ENCODE measurements at places on chromosomes 1 and 21. TPM values are rescaled to one million over a fixed set of nuclear protein-coding genes. Genes with fewer than 3 reads are reported as not detected.
A peak's percentile ranks its signal among the peaks of the same experiment; 100 is the strongest.

Gene TMEM200B
- total RNA-seq: not detected

Gene IL19
- total RNA-seq: not detected

GRCh38 chr1:198201956-198202784 lies 45.4 kb downstream of the NEK7 start:
- peak overlapping the region; percentile 34 for H3K27ac ChIP-seq
- H3K4me1 ChIP-seq: peaks cover 50% of the 10 kb centered on the region
- peaks cover 21% of the 10 kb centered on the region for H3K36me3 ChIP-seq

- peaks cover 2% of the 10 kb centered on the region for H3K36me3 ChIP-seq
- H3K4me3 ChIP-seq: no peak overlapping the region
- no peak for DNase-seq
- no peaks in the 10 kb centered on the region for H3K27me3 ChIP-seq
- no peak overlapping the region for H3K27ac ChIP-seq
- H3K4me1 ChIP-seq: peaks cover 27% of the 10 kb centered on the region
Measured at GRCh38 chr21:34907461-34908418, 141.4 kb downstream of the RUNX1 start.

DNA sequence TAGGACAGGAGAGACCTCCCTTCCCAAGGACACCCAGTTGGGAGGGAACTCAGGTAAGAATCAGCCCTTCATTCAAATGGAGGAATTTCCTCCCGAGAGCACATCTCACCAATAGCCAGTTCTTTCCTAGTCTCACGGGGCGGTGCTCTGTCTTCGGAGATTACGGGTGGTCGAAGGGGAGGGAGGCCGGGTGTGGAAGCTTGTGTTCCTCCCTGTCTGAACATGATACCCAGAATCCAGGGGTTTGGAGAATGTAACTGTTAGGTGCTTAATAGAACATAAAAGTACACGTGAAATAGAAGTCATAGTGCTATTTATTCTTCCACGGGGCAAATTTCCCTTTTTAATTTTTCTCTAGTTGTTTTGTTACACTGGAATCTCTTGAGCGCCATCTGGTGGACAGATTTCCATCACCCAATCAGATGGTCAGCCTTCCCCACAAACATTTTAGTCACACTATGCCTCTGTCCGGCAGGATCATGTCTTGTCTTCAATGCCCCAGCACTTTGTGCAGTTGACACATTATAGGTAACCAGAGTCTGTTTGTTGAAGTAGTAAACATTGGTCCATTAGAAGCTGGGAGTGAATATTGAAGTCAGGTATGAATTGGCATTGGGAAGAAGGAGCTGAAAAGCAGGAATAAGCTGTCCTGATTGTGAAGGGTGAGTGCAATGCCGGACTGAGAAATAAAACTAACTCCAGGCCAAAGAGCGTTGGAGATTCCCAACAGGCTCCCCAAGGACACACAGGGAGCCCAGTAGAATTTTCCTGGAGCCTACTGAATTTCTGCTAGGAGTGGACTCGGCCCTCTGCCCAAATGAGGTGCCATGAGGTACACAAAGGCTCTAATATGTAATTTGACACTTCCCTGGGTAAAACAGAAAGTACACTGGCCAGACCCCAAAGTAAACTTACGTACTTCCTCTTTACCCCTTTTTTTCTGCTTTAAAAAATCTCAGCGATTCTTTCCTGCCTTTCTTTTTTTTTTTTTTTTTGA lies 27.6 kb upstream of the ZNF697 start:
- H3K27me3 ChIP-seq: peaks cover 34% of the 10 kb centered on the region
- H3K36me3 ChIP-seq: no peaks in the 10 kb centered on the region
- peak; percentile 79 for DNase-seq
- H3K4me1 ChIP-seq: peaks cover 5% of the 10 kb centered on the region

- H3K27ac ChIP-seq: no peak overlapping the region
- no peak overlapping the region for H3K4me3 ChIP-seq
- H3K36me3 ChIP-seq: no peaks in the 10 kb centered on the region
- H3K4me1 ChIP-seq: no peaks in the 10 kb centered on the region
- DNase-seq: no peak
- peaks cover 5% of the 10 kb centered on the region for H3K27me3 ChIP-seq
Measured at GRCh38 chr1:239367196-239367810, 19.1 kb upstream of the CHRM3 start.

DNA sequence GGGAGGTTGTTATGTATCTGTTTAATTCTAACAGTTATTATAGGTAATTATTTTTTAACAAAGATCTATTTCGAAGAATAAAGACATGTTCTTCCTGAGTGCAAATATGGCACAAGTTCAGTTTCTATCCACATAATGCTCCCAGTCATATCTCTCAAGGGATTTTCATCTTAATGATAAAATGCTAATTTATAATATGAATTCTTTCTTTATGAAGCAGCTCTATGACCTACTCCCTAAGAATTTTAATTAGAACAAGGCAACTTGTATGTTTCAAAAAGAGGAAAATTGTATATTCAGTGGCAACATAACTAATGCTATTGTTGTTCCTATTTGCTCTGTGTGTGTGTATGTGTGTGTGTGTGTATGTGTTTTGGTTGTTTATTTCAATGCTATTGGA lies 1222.1 kb upstream of the NCAM2 start:
- no peak for DNase-seq
- no peaks in the 10 kb centered on the region for H3K27me3 ChIP-seq
- H3K36me3 ChIP-seq: no peaks in the 10 kb centered on the region
- no peak overlapping the region for H3K27ac ChIP-seq
- H3K4me1 ChIP-seq: no peaks in the 10 kb centered on the region

- DNase-seq: no peak
- H3K4me1 ChIP-seq: no peaks in the 10 kb centered on the region
- H3K27ac ChIP-seq: no peak overlapping the region
Measured at GRCh38 chr1:60299581-60299980, 226.0 kb upstream of the C1orf87 start.

DNA sequence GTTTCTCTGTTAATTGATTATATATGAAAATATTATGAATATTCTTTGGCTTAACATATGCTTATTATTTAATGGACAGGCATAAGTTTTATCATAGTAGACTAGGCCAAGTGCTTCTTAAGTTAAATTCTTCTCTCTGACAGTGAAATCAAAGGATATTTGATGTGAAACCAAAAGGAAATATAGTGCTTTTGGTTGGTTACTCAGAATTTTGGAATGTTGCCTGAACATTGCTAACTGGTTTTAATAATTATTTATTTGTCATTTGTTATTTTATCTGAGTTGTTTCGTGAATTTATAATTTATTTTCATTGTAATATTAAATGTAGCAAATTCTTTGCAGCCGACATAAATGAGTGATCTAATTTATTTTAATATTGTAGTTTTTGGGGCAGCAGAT lies 18.3 kb downstream of the HOOK1 start:
- H3K4me1 ChIP-seq: no peaks in the 10 kb centered on the region
- H3K27me3 ChIP-seq: no peaks in the 10 kb centered on the region
- DNase-seq: no peak
- no peak overlapping the region for H3K4me3 ChIP-seq

- DNase-seq: no peak
- no peak within 1 kb of the TSS for H3K27ac ChIP-seq
- peaks cover 38% of the 10 kb centered on the region for H3K27me3 ChIP-seq
- no peak within 1 kb of the TSS for H3K4me3 ChIP-seq
Measured at GRCh38 chr1:34781071-34781843, at the start of gene GJB3. Gene GJB3, plus strand, starts transcription at chr1:34781214. Its CDS starts 3,549 bp downstream, at chr1:34784763.

DNA sequence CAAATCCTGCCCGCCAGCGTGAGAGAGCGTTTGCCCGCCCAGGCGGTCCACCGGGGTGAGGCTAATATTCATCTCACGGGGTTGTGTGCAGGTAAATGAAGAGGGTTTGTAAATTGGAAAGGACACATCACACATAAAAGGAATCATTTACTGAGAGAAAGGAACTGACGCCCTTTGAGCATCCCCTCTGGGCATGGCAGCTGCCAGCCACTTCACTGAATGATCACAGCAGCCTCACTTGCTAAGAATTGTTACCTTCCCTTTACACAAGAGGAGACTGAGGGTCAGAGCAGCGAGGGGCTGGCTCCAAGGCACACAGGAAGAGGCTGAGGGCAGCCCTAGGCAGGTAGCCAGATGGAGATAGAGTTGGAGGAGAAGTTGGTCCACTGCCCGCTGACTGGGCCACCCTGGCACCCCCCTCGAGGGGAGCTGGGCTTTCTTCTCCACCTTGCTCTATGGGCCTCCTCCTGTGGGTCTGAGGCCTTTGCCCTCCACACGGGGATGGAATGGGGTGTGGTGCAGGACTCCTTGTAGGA lies 96.0 kb downstream of the FOXD2 start:
- DNase-seq: no peak
- no peaks in the 10 kb centered on the region for H3K4me1 ChIP-seq
- no peak overlapping the region for H3K27ac ChIP-seq
- no peaks in the 10 kb centered on the region for H3K36me3 ChIP-seq
- H3K27me3 ChIP-seq: peaks cover 53% of the 10 kb centered on the region
- H3K4me3 ChIP-seq: no peak overlapping the region

DNA sequence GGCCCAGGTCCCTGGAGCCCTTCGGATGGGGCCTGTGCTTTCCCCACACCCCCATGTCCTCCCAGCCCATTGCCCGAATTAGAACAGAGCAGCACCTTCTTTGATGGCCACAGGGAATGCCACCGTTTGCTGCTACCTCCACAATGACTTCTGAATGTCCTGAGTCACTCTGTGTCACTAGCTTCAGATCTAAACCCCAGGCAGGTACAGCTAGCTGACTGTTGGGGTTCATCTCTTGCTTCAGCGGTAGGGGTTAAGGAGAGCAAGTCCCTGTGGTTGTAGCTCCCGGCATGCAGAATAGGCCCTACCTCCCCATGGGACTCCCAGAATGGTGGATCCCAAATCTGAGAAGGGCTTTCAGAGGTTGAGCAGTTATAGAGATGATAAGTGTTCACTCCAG lies 291.1 kb upstream of the POU3F1 start:
- no peak for DNase-seq
- H3K27ac ChIP-seq: no peak overlapping the region
- H3K4me3 ChIP-seq: no peak overlapping the region

Measured in activated CD4-positive, alpha-beta T cell treated with anti-CD3 and anti-CD28 coated beads, Interleukin-2, amount 10 ng/mL, durations not matched to agents 7 days and 5 days (primary cell).